ENCODE measurements at places on chromosomes 11 and 22.

DNA sequence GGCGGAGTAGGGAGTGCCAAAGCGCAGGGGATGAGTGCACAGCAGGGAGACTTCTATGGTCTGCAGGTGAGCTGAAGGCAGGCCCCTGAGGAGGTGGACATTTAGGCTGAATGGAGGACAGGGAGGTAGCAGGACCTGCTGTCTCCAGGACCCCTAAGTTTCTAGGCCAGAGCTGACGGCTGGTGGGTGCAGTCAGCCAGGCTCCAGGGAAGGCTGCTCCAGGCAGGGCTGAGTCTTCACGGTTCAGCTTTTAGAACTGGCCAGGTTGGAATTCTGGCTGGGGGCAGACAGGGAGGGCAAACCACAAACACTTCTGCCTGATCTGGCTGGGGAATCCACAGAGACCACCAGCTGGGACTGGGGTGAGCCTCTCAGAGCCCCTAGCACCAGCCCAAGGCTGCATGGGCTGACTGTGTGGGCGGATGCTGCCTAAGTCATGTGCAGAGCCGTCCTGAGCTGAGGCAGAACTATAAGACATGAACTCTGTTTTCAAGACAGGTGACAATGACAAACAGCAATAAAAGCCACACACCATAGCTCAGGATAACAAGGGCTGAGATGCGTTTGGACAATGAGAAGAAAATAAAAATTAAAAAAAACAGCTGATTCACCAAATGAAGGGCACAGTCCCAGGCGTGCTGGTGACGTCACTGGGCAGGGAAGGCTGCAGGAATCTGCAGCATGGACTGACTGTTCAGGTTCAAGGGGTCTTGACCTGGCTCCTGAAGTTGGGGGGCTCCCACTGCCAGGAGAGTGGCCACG, 10.4 kb upstream of the MALAT1 start:
- no peak for DNase-seq

DNA sequence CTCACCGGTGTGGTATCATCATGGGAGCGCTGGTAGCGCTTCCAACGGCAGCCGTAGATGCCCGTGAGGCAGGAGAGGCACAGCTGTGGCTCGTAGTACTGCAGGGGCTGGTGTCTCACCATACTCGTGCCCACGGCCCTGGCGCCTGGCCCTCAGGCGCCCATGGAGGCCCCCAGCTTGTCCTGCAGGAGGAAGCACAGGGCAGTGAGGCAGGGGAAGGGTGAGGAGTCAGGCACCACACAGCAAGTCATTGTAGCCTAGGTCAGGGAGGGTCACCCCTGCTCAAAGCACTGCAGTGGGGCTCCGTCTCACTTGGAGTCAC, 44.6 kb upstream of the KLHL35 start:
- no peak for DNase-seq

- no peak for DNase-seq
These were observed 659 bp upstream of the TEAD1 start for GRCh38 chr11:12673601-12673923.

- no peak for DNase-seq
These were observed 32.2 kb downstream of the SBF2 start for GRCh38 chr11:10261821-10262220.

- no peak for DNase-seq
These were observed 144.9 kb downstream of the HIPK3 start for GRCh38 chr11:33402066-33402465.

- no peak for DNase-seq
These were observed 33.6 kb downstream of the MACROD1 start for GRCh38 chr11:64132191-64132771.

DNA sequence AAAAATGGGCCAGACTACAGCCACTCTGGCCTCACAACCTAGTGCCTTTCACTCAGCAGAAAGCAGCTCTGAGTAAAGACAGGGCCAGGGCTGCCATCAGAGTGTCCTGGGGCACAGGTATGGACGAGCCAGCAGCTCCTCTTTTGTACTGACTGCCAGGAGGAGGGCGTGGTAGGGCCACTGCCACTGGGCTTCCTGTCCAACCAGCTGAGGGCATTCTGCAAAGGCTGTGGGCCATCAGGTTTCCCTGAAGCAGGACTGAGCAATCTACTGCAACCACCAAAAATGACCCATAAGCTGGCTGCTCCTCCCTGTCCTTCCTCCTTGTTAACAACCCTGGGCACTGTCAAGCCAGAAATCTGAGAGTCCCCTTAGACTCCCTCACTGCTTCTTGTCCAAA, 33.1 kb downstream of the ASCC2 start:
- DNase-seq, result no peak

DNA sequence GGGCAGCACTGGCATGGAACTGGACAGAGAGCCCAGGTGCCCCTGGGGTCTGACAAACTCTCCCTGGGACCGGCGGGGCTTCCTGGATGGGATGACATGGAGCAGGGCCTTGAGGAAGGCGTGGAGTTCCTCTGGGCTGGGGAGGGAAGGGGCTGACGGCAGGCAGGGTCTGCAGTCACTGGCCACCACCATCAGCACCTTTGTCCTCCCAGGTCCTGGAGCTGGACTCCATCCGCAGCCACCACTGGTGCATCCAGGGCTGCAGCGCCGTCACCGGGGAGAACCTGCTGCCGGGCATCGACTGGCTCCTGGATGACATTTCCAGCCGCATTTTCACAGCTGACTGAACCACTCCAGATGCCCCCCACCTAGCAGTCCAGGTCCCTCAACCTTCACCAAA, 5.7 kb upstream of the SNX15 start:
- no peak for DNase-seq

- no peak for DNase-seq
These were observed 9.5 kb upstream of the TTC12 start for GRCh38 chr11:113304916-113305315.

DNA sequence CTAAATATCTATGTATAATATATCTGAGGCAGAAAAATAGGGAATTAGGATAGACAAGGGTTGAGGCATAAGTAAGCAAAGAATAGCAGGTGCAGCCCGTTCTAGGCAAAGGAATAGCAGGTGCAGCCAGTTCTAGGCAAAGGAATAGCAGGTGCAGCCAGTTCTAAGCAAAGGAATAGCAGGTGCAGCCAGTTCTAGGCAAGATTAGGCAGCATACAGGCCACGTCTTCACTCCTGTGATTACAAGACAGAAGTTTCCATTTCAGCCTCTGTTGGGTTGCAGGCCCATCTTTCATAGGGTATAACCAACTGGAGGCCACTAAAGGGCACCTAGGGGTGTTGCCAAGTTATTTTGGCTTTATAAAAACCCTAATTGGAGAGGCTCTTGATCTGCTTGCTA, 28.8 kb upstream of the CHORDC1 start:
- no peak for DNase-seq

DNA sequence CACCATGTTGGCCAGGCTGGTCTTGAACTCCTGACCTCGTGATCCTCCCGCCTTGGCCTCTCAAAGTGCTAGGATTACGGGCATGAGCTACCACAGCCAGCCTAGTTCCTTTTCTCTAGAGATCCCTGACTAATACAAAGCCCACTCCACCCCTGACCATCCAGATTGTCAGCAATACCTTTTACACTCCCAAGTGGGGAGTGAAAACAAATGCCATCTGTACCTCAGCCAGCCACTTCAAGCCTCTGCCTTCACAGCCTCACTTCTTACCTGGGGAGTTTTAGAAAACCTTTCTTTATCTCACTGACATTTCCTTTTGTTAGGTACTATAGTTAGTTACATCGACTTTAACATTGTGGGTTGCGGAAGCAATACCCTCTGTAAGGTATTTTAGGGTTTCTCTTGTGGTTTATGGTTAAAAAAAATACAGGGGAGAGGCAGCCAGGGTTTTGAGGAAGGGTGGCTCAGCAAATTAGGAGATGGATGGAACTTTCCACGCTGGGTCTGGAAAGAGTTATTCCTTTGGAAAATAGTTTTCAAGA, 8.9 kb downstream of the TOM1 start:
- no peak for DNase-seq

DNA sequence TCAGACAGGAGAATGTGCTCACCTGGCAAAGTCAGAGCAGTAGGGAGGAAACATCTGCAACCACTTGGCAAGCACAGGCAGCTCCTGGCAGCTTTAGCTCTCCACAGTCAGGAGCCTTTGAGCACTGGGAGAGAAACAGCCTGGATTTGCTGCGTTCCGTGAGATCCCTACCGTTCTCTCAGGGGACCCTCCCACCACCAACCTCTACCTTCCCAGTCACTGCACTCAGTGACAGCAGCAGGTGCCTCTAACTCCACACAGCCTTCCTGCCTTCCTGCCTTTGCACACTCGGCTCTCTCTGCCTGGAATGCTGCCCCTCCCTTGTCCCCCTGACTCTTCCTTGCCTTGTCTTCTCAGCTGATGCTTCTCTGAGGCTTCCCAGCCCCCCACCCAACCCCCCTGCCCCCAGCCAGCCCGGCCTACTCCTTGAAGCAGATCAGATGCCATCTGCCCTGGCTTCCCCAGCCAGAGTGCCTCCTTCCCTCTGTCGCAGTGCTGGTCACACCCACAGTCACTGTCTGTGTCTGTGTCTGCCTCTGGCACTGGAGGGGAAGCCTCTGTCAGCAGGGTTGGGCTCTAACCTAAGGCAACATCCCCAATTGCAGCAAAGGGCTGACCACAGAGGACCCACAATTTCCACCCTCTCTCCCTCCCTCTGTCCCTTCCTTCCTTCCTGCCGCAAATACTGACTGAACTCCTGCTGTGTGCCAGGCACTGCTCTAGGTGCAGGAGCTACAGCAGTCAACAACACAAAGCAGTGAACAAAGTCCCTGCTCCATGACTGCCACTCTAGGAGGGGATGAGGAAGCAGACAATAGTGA, 14.9 kb upstream of the TSKU start:
- DNase-seq, result no peak

DNA sequence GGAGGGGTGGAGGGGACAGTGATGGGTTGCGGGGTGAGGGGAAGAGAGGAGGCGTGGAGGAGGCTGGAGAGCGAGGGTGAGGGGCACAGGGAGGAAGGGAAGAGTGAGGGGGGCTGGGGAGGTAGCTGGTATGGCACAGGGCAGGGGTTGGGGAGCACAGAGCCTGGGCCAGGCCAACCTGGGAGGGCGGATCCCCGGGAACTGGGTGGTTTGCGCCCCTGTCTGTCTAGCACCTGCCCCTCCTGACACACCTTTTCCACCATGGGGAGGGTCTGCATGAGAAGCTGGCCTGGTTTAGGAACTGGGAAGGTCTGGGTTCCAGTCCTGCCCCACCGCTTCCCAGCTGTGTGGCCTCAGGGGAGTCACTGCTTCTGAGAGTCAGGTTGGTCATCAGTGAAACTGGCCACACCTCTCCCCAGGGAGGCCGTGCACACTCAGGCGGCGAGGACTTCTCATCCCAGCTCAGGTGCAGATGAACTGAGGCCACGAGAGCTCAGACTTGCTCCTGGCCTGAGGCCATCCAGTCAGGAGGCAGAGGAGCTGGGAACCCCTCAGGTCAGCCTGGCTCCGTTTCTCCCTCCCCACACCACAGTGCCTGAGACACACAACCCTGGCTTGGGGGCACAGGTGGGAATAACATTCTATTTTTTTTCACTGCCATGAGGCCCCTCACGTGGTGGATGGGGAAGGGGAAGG, 95.6 kb downstream of the PHF21B start:
- DNase-seq, result no peak

- DNase-seq, result no peak
These were observed 5.4 kb downstream of the DEAF1 start for GRCh38 chr11:689625-690024.

DNA sequence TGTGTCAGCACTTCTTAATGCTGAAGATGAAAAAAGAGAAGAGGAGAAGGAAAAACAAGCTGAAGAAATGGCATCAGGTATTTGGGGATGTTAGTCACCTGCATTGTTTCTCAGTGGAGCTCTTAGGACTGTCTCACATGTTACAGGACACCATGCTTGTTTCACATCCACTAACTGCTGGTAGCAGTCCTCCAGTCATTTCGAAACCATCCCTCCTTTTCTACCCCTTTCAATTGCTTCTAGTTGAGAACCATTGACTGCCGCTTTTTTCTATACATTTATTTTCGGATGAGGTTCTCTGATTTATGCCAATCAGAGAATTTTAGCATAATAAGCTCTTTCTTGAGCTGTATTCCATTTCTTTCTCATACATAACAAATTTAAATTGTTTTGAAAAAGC, 21.5 kb downstream of the BIRC2 start:
- DNase-seq, result no peak

DNA sequence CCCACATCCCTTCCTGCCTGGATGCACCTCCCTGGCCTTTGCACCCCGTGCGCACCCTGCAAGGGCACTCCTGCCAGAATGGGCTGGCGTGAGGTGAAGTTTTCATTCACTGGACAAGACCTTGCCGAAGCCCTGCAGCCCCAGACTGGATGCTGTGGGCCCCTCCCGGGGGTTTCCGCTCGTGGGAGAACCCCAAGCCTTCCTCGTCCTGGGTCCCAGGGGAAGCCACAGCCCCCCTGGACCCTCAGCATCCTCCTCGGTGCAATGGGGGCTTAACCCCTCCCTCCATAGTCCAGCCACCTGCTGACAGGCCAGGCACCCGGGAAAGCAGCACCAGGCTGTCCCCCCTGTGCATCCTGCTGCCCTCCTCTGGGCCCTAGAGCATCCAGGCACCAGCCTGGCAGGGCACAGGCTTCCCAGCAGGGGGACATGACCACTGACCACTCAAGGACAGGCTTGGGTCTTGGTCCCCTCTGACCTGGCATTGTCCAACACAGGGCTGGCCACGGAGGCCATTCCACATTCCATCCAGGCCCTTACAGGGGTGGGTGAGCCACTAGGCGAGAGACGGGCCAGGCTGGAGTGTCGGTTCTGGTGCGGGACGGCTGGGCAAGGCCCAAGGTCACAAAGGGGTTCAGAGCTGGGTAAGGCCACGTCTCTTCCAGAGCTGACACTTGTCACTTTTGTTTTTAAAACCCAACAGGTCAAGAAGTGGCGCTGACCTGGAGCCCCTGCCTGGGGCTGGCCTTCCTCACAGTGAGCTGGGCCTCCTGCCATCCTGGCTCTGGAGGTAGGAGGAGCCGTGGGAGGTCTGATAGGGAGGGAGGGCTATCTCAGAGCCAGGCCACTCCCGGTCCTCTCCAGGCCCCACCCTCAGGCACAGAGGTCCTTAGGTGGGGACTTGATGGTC, 41.5 kb upstream of the PPARA start:
- DNase-seq, result no peak

DNA sequence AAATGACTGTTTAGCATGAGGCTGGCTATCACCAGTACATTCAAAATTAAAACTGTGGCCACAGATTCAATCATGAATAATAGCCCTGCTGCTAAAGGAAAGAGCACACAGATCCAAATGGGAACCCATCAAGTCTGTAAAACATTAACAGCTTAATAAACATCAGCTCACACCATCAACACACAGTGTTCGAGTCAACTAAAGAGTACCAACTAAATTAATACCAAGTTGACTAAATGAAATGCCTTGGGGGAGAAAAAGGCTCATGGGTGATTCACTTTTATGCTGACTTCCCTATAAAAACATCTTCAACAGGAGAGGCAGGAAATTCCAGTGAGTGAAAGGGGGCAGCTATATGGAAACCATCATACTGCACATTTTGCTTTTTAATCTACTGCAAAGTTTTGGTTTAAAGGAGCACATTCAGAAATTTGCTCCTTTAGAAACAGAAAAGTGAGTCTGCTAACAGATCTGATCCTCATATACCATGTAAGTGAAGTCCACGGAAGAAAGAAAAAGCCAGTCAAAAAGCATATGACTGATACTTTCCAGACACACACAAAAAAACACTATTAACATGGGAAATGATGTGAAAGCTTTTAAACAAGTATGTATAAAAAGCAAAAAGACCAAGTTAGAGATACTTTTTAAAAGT, 16.3 kb downstream of the LGR4 start:
- DNase-seq, result no peak

GRCh38 chr11:64778223-64778472, 194 bp downstream of the SF1 start:
- no peak for DNase-seq

All from SW 1271 (cell line).